NCI-H187 treated with DMSO at 0.1 percent for 48 hours (cell line): ENCODE measurements at places on chromosomes 1 and 21.

- DNase-seq = no peak
These were observed 2110.6 kb downstream of the MRPL39 start for GRCh38 chr21:23496729-23497128.

DNA sequence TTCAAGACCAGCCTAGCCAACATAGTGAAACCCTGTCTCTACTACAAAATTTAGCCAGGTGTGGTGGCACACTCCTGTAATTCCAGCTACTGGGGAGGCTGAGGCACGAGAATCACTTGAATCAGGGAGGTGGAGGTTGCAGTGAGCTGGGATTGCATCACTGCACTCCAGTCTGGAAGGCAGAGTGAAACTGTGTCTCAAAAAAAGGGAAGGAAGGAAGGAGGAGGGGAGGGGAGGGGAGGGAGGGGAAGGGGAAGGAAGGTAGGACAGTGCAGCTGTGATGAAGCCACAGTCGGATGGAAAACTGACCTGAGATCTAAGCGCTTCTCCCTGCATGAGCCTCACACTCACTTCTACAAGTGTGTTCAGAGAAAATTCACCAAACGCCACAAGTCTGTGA lies 22.0 kb upstream of the FHAD1 start:
- DNase-seq = no peak

GRCh38 chr21:38474124-38474523 lies 24.2 kb downstream of the ERG start:
- no peak for DNase-seq

- DNase-seq = no peak
These were observed 73.1 kb downstream of the GREM2 start for GRCh38 chr1:240538776-240539430.

- DNase-seq = no peak
These were observed 502.7 kb downstream of the NUF2 start for GRCh38 chr1:163824490-163824889.

GRCh38 chr1:67675800-67676199 lies 9.2 kb upstream of the GADD45A start:
- no peak for DNase-seq

- no peak for DNase-seq
These were observed 67.1 kb downstream of the DDR2 start for GRCh38 chr1:162699366-162699765.

DNA sequence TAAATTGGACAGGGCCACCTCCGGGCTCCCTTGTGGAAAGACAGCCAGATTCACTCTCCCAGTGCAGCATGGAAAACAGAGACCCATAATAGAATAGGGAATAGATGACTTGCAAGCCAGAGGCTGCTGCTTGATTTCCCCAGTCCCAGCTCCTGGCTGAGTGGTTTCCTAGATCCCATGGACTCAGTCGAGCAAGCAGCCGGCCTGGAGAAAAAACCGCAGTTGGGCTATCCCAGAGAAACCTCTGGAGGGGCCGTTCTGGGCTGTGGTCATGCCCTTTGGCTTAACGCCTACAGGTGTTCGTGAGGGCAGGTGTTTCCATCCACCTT lies 61.7 kb downstream of the ELK4 start:
- DNase-seq = no peak

- no peak for DNase-seq
These were observed 22.2 kb upstream of the ARHGEF16 start for GRCh38 chr1:3432306-3432705.

DNA sequence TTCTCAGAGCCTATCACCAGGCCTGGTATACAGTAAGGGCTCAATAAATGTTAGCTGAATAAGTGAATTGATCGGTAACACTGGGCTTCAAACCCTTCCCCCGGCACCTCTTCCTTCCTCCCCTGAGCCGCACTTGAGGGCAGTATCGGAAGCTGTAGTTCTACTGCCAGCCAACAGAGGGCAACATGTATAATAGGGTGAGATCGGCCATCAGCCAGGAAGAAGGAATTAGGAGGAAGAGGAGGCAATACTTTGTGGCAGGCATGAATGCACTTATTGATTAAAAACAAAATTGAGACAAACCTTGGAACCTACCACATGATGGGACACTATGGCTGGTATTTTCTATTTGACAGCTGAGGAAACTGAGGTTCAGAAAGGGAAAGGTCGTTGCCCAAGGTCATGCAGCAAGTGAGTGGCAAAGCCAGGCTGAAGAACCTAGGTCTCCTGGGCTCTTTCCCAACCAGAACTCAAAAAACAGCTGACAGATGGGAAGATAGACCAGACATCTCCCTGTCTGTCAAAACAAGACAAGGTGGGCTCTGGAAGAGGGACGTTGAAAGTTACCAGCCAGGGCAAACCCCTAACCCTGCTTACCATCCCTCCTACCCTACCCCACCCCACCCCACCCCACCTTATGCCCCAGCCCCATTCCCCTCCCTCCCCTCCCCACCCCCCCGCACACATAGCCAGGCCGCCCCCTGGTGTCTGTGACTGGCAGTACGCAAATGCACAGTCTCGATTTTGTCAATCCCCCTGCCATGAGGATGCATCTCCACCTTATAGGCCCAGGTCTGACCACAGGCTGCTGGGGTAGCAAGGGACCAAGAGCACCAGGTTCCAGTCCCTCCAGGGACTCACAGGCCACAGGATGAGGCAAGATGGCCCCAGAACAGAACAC lies 107.3 kb upstream of the RUNX3 start:
- DNase-seq = no peak
